Fibroblast of the conjunctiva (primary cell): ENCODE measurements at places on chromosomes 3 and 15.

DNA sequence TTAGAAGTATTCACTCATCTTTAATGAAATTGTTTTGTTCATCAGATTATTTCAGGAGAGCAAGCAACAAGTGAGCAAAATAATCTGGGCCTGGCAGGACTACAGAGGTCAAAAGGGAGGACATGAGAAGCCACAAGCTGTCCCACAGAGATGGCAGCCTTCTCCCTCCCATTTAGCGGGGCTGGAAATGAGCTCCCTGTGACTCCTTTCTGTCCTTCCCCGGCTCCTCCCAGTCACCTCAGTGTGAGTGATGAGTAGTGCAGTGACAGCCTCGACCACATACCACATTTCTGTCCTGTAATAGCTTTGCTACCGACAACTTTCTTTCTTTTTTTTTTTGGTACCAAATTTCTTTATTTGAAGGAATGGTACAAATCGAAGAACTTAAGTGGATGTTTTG, 38.0 kb downstream of the RAB7A start:
- DNase-seq = no peak

GRCh38 chr15:93451265-93451664, 362.3 kb upstream of the RGMA start:
- no peak for DNase-seq

DNA sequence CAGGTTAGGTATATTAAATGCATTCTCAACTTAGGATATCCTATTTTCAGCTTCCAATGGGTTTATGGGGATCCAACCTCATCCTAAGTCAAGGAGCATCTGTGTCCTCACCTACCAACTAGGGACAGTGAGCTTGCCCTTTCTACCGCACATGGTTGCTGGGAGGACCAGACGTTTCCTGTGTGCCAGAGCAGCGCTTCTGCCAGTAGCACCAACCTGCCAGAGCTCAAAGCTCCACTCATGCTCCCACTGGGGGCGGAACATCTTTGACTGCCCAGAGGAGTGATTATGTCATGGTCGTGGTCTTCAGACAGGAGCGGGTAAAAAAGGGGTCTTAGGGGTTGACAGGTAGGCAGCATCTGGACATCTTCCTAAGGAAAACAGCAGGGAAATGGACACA, 24.7 kb downstream of the XPC start:
- no peak for DNase-seq

DNA sequence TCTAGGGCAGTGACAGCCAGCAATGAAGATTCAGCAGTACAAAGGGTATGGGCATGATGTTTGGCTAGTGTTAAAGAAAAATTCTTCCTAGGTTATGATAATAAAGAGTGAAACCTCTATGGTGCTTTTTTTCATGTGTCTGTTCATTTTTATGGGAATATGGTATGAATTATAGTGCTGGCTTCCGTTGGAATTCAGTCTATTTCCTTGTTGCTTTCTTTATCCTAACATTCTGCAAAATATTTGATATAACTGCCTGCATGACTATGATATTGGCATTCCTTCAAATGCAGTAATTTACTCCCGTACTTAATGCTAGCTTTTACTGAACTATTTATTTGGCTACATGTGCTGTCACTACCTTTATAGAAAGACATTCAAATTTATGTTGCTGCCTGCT, 57.6 kb upstream of the ATP11B start:
- DNase-seq = no peak

- DNase-seq = no peak
These were observed 8.6 kb downstream of the PODXL2 start for GRCh38 chr3:127637546-127637945.

DNA sequence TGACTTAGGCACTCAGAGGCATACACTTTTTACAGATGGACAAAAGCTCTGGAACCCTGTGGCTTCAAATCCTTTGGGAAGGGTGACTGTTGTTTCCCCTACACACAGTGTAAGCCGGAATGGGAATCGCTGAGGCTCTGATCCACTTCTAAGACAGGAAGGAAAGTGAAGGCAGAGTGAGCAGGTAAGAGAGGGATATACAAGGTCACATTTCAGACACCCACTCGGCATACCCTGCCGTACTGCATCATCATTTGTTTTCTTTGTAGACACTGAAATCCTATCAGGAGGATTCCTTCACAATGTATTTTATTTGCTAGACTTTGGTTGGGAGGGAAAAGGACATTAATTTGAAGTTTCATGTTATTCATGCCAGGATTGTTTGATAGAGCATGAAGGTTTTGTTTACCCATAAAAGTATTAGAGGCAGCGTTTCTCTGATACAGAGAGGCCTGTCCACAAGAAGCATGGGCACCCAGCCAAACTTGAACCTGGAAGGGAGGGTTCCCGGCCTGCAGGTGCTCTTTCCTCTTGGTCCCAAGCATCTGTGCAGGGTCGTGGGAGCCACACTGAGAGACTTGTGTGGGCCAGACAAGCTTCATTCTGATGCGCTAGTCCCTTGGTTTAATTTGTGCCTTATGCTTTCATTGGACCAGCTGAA, 21.9 kb upstream of the POLR2M start:
- no peak for DNase-seq

- peak; percentile 77 for DNase-seq
These were observed 125.8 kb upstream of the GALNT15 start for GRCh38 chr3:16048435-16049318.

GRCh38 chr15:70272565-70273355, 175.0 kb upstream of the TLE3 start:
- DNase-seq = no peak
